ENCODE measurements at places on chromosomes 7 and 10.

DNA sequence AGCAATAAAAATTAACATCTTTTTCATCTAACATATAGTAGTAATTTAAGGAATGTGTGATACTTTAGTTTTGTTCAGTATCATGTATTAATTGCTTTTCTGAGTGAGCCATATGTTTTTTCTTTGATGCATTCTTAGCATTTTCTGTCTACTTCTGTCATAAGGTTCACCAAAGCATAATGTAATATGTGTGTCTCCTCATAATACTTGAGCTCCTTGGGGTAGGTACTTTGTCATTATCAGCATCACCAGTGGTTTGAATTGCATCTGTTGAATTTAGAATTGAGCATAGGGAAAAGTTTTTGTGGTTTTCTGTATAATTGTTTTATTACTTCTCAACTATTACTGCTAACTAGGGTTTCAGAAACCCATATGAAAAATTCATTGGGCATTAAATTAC, 26.5 kb downstream of the VPS50 start:
- no peak for DNase-seq

DNA sequence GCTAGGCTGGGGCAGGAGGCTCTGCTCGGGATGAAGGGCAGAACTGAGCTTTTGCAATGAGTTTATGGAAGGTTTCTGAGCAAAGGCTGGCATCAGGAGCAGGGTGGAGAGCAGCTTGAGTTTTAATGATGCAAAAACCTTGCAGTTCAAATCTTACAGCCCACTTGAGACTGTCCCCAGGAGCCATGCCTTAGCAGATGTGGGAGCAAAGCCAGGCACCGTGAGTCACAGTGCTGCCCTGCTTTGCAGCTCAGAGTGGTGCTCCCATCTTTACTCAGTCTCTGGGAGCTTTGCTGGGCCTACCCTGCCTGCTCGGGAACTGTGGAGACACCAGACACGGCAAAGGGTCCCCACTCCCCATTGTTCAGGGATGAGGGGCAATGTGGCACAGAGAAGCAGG, 122.4 kb upstream of the NPS start:
- DNase-seq = no peak

DNA sequence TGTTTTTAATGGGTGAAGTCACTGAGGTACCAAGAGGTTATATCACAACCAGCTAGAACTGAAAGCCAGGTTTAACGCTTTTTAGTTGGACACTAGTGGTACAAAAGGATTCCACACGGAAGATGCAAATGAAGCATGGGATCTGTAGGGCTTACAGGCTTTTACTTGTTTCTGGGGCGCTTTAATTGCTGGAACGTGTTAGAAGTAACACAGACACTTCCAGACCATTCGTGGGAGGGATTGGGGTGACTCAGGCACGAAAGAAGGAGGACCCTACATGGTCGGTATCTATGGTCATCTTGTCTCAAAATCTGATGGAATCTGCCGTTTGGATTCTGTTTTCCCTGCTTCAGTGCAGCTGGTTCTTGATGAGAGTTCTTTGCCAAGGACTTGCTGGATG, 1.0 kb downstream of the YKT6 start:
- no peak for DNase-seq

DNA sequence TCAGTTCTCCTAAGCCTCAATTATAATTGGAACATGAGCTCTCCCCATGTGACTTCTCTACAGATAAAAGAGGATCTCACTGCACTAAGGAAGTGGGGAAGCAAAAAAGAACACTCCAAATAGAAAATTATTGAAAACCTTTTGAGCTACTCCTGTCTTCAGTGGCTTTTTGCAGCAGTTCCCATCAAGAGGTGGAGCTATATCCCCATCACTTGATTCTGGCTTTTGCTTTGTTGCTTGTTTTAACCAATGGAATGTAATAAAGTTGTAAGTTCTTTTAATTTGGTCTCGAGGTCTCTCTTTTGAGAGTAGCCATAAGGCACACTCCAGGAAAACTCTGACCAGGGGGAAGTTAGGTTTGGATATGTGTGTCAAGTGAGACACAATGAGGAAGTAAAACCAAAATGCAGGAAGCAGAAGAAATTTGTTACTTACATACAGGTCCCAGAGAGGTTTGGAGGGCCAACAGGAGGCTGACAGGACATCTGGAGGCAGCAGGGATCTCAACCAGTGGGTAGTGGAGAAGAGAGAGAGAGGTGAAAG, 569.4 kb downstream of the HTR7 start:
- no peak for DNase-seq

DNA sequence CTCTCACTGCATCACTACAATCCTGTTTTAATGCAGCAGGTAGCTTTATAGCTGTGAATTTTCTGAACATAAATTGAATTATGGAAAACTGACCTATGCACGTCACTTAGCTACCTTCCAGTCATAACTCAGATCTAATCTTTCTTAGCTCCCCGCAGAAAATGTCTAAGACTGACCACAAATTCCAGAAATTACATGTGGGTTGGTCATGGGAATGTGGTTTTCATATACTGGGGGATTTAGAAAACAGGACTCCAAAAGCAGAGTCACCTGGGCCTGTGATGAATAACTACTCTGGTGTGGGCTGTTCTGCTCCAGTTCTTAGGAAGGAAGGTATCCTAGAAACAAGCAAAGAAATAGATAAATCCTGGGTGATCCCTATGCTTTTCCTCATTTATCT, 178.4 kb upstream of the LRRTM3 start:
- peak; percentile 85 for DNase-seq

DNA sequence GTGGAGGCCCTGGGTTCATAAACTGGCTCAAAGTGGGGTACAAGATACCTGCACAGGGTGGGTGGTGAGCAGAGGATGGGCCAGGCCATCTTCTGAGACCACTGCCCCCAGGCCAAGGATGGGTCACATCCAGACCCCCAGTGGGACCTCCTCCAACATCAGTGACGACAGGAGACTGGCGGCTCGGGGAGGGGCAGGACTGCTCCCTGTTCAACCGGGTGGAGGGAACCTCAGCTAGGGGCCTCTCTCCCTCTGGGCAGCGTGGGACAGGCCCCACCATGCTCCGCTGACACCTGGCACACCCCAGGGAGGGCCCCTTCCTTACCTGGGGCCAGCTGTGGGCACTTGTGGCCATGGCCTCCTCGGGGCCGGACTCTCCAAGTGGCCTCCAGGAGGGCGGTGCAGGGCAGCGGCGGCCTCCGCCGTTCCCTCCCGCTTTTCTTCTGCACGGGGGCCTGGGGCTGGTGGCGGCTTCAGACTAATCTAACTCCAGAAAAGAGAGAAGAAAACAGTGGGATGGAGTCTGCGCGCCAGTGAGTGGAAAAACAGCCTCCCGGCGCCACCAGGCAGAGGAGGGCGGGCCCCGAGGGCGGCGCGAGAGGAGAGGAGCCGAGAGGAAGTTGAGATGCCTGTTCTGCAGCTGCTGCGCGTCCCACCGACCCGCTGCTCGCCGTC, at the start of gene CALHM2:
Gene CALHM2, minus strand, starts transcription at position 540 of the 675 bp plus-strand sequence. CDS start 2,429 bp downstream, outside the sequence.
- DNase-seq = no peak

- DNase-seq = peak; percentile 10
These were observed 277.5 kb downstream of the PLXNA4 start for GRCh38 chr7:132298790-132299189.

DNA sequence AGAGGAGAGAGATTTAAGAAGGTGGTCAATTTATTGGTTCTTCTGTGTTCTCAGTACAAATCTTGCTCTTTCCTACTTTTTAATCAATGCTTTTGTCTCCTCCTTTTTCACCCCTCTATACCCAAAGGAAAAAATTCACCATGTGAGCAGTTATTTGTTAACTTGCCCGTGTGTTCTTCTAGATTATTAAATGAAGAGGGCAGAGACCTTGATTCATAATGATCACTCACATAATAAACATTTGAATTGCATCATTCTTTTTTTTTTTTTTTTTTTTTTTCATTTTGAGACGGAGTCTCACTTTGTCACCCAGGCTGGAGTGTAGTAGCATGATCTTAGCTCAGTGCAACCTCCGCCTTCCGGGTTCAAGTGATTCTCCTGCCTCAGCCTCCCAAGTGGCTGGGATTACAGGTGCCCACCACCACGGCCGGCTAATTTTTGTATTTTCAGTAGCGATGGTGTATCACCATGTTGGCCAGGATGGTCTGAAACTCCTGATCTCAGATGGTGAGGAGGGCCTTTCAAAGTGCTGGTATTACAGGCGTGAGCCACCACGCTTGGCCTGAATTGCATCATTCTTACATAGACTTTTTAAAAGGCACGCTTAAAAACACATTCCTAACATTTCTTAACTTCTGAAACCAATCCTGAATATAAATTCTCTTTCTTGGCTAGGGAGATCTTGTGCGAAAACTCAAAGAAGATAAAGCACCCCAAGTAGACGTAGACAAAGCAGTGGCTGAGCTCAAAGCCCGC, 3.6 kb downstream of the GARS1 start:
- peak; percentile 43 for DNase-seq

GRCh38 chr7:87658553-87658952, 30.4 kb downstream of the RUNDC3B start:
- DNase-seq = no peak

DNA sequence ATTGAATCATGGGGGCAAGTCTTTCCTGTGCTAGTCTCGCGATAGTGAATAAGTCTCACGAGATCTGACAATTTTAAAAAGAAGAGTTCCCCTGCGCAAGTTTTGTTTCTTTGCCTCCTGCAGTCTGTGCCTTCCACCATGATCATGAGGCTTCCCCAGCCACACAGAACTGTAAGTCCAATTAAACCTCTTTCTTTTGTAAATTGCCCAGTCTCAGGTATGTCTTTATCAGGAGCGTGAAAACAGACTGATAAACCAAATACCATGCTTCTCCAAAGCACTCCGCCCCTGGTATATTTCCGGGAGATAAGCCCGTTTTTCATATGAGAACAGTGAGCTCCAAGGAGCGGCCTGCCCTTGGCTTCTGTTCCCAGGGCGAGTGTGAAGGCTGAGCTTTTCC, 118.9 kb downstream of the EVX1 start:
- no peak for DNase-seq

DNA sequence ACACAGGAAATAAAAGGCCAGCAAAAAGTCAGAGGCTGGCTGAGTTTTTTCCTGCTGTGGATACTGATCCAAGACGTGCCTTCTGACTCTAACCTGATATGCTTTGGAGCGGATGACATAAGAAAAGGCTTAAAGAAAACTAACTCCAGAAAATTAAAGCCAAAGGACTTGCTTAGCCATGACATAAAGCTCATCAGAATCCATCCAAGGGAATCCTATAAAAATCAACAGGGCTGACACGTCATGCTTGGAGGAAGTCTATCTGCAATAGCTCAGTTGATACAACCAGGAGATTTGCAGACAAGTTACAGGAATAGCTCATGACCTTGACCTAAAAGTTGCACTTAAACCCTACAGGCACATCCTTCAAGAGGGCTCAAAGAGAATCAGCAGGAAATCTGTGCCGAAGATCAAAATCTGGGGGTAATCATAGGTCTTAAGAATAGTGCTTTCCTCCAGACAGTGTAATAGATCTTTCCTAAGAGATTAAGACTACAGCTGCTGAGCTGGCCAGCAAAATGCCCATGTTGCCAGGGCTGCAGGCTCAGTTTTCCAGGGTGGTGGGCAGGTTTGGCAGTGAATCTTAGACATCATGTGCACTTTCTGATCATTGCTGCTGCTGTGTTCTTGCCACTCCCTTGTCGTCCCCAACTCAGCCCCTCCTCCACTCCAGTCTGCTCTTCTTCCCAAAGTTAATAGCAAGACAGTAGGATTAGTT, 111.5 kb upstream of the SVIL start:
- no peak for DNase-seq

DNA sequence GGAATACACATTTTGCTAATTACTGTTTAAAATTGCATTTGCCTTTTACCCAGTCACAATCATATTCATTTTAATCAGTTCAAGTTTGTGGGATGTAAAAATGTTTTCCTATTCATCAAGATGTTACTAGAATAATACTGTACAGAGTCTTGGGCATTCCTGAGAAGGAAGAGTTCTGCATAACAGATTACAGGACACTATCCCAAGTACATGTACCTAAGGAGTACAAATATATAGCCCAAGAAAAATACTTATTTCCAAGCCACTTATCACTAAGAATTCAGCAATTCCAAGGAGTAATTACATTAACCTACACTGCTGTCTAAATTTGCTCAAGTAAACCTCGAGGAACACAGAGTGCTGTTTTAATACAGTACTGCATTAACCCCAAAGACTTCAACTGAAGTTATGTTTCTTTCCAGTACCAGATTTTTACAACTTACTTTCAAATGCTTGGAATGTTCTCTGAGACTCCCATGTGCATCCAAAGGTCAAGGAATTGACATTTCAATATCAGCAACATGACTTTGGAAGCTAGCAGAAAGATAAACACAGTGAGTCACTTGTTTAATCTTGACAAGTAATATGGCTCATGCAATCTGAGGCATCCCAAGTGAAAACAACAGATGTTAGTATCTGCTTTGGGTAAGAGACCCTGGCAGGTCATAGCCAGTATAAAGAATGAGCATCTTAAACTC, 125.4 kb upstream of the BET1 start:
- DNase-seq = peak; percentile 82

GRCh38 chr10:91549262-91549661, 83.6 kb downstream of the PPP1R3C start:
- DNase-seq = no peak

- no peak for DNase-seq
These were observed 120.5 kb downstream of the CNNM2 start for GRCh38 chr10:103038570-103038969.

GRCh38 chr7:71925663-71926062, 486.5 kb downstream of the CALN1 start:
- no peak for DNase-seq

GRCh38 chr7:133434246-133434865, 181.5 kb downstream of the EXOC4 start:
- no peak for DNase-seq

DNA sequence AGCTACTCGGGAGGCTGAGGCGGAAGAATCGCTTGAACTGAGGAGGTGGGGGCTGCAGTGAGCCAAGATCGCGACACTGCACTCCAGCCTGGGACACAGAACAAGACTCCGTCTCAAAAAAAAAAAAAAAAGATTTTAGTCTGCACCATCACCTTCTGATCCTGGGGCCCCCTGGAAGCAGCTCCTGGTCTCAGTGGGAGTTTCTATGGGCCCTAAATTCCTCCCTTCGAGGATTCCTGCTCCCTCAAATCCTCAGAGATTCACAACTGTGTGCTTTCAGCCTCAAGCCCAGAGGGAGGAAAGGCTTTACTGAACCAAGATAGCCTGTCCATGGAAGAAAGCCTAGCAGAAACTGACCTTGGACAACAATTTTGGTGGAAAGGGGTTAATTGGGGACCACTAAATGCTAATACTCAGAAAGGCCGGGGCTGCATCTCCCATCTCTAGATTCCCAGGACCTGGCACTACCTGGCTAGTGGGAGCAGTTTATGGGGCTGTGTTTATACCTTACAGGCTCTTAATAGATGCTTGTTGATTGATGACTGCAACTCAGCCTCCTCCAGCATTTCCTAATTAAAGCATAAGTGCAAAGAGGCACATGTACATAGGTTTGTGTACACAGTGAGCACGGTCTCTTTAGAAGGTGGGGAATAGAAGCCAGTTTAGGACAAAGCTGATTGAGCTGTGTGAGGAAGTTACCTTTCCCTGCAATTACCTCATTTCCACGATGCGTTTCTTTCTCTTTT, 9.2 kb upstream of the FGFR2 start:
- DNase-seq = no peak

GRCh38 chr7:108499566-108499965, 26.4 kb downstream of the PNPLA8 start:
- no peak for DNase-seq

GRCh38 chr7:159010411-159010810, 134.3 kb downstream of the VIPR2 start:
- DNase-seq = no peak

GRCh38 chr10:101572126-101572525, 15.9 kb downstream of the POLL start:
- DNase-seq = no peak

Measured in HS-5 (cell line).